ENCODE measurements at places on chromosomes 6 and 20.

DNA sequence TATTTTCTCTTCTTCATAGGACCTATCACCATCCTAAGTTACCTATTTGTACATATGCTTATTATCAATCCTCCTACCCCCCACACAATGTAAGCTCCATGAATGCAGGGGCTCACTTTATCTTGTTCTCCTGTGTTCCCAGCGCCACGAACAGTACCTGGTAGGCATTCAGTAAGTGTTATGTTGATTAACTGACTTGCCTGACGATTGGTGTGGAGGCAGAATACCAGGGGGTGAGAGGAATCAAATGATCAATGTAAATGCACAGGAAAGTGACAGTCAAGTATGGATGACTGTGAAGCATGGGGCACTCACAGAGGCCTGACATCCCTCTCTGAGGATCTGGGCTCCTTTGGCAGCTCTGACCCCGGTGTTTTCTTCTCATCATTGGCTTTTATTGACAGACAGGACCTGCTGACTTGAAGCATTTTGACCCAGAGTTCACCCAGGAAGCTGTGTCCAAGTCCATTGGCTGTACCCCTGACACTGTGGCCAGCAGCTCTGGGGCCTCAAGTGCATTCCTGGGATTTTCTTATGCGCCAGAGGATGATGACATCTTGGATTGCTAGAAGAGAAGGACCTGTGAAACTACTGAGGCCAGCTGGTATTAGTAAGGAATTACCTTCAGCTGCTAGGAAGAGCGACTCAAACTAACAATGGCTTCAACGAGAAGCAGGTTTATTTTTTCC lies 6.1 kb upstream of the IFT52 start:
- no peak for DNase-seq

DNA sequence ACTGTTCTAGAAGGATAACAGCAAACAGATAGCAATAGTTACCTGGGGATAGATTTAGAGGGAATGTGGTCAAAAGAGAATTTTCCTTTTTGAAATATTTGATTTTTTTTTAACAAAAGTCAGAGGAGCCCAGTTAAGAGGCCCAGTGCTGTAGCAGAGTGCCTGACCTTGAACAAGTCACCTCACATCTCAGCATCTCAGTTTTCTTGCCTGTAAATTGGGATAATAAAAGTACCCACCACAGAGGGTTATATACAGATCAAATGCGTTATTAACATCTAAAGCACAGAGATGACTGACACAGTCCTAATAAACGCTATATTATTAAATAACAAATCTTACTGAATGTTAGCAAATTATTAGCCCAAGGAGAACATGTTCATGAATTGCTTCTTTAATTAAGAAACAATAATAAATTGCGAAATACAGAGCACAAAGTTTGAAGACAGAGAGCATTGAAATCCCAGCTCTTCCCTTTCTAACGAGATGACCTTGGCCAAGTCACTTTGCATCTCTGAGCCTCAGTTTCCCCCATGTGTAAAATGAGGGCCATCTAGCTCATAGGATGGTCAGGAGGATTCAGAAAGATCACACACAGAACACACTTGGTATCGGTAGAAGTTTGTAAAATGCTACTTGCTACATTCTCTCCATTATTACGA lies 35.5 kb downstream of the PTGIS start:
- no peak for DNase-seq

DNA sequence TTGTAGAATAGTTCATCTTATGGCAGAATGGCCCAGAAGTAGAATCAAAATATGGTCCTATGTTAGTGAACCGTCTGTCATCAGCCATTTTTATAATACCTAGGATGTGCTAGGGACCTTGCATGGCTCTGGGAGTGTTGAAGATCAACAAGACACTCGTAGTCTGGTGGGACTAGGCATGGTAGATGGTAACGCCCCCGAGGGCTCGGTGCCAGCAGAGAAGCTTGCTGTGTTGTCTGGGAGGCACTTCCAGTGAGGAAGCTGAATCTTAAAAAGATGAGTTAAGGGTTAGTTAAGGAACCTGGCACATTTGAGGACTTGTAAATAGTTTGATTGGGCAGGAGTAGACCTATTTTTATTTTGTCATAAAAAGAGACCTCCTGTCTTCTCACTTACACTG lies 82.4 kb downstream of the MAP3K4 start:
- no peak for DNase-seq

DNA sequence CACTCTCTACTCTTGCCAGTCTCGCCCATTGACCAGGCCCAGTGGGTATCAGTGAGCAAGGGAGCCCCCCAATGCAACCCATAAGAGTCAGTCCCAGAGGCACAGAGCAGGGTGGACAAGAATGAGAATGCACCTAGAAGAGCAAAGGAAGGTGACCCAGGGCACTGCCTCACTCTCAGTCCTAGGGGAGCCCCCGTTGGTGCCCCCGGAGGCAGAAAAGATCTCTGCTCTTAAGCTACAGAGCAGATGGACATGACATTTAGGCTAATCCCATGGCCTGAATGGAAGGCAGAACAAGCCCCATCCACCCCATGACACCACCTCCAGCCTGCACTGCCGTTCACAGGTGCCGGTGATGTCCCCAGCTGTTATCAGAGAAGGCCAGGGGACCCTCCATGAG lies 50.7 kb upstream of the PLEKHG1 start:
- DNase-seq: no peak

DNA sequence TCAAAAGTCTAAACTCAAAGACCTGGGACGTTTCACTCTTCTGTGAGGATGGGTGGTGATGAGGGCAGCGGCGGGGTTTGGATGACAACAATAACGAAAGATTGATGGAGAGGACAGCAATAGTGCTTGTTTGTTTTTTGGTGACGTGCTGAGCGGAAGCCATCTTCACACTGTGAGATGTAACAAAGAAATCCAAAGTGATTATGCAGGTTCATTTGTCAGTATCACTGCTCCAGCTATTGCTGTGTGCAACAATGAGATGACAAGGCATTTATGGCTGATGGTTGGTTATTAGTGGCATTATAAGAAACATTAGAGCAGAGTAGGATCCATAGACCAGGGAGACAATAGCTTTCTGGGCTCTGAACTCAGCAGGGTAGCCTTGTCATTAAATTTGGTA lies 306.7 kb downstream of the RNF144B start:
- no peak for DNase-seq

DNA sequence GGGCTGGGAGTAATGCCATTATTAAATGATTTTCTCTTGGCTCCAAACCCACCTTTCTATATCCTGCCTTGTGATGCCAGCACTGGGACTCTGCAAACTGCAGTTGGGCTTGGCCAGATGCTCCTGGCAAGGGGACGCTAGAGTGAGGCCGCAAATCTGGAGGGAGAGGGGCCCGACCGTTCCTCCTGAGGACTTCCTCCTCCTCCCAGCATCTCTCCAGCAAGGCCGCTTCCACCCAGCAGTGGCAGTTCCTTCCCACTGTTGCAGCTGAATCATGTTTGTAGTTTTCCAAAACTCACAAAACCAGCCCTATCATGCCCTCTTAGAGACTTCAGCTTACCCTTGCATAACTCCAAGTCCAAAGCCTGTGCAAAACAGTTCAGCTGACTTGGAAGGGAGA lies 244.4 kb downstream of the FOXA2 start:
- DNase-seq: no peak

- no peak for DNase-seq
These were observed 868 bp downstream of the NCOA3 start for GRCh38 chr20:47502271-47503239.

DNA sequence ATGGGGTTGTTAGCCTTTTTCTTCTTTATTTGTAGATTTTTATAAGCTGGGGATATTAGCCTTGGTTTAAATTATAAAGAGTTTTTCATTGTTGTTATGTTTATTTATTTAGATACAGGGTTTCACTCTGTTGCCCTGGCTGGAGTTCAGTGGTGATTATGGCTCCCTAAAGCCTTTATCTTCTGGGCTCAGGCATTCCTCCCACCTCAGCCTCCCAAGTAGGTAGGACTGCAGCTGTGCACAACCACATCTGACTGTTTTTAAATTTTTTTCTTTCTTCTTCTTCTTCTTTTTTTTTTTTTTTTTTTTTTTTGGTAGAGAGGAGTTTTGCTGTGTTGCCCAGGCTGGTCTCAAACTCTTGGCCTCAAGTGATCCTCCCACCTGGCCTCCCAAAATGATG lies 80.9 kb downstream of the UBE3D start:
- DNase-seq: no peak

DNA sequence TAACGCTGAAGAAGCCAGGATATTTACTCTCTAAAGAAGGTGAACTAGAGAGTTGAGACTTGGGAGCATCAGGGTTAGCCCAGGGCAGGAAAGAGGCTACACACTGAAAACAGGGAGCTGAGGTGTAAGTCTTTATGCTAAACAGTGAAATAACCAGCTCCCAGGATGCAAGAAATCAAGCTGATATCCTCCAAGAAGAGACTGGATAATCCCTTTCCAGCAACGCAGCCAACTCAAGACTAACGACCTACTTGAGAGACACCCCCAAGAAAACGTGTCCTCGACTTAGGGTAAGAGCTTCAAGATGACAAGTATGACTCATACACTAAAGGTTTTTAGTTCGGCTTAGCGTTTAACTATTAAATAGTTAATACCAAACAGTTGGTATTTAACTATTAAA lies 202.2 kb downstream of the TASP1 start:
- no peak for DNase-seq

DNA sequence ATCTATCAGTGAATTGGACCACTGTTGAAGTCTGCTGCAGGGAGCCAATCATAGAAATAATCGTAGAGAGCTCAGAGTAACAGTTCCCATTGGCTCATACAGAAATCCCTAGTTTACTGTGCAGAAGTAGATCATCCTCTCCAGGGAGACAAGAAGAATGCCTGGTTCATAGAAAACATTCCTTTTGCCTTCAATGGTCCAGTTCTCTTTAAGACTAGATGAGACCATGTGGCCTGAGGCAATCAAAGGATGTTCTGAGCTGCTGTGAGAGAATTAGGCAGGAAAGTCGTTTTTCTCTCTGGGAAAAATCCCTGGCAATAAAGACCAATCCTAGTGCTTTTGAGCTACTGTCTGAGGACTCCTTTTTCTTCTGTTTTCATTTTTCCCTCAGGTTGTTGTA lies 208.4 kb downstream of the CENPW start:
- DNase-seq: no peak

DNA sequence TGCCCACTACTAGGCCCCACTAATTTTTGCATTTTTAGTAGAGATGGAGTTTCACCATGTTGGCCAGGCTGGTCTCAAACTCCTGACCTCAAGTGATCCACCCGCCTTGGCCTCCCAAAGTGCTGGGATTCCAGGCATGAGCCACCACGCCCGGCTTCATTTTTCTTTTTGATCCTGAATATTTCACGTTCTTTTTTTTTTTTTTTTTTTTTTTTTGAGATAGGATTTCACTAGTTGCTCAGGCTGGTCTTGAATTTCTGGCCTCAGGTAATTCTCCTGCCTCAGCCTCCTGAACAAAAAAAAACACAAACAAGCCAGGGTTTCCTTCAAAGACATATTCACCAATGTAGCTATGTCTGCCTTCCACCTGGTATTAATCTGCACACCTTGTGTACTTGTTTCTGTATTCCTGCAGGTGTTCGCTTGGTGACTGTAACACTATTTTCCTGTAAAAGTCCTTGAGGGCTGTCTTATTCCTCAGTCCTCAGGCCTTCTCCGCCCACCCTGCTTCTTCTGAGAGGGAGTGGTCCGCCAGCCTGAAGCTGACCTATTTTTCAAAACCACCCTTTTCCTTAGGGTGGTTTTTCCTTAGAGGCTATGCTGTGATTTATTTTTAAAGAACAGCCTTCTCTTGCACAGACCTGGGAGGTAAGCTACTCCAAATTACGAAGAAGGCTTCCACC lies 36.1 kb upstream of the PNRC1 start:
- no peak for DNase-seq

DNA sequence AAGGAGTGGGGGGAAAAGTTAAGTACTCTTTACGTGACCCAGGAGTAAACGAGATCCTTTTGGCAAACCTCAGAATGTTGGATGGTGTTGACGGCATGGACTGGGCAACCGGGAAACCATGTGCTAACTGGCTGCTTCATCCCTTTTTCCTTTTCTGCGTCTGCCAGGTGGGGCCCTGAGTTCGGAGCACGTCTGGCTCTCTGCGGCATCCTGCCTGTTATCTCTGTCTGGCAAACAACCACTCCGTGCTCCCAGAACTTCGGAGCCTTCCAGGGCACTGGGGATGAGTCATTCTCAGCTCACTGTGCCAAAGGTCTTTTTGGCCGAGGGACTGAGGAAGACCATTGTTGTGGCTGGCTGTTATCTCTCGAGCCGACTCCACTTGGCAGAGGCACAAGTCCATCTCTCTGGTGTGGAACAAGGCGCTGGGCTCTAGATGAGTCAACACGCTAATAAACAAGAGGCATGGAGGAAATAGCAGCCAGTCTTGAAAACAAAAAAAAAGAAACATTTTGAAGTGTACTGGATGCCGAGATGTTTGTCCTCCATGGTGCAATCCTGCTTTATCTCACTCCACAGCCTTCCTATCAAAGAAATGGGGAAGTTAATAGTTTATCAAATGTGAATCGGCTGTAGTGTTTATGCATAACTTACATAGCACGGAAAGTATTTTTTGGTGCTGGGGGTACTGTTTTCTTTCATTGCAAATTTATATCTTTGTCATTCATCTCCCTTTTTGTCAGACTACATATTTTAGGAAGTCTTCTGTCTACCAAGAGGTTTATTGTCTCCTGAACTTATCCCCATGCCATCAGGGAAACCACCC lies 64.6 kb upstream of the TXNDC5 start:
- no peak for DNase-seq

- no peak for DNase-seq
These were observed 135.1 kb downstream of the MRPL14 start for GRCh38 chr6:43992126-43992663.

DNA sequence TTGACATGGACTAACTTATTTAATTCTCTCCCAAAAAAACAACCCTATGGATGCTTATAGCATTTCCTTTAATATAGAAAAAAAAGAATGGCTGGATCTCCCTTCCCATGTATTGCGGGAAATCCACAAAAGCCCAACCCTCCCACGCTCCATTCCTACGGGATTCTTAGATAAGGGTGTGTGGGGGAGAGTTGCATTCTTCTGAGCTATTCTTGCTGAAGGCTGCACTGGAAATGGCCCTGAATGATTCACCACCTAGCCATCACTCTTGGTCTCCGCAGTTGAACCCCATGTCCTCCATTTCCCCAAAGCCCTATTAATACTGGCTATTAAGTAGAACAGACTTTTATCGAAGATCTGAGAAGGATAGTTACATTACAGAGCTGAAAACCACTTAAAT lies 41.9 kb upstream of the ADGRF5 start:
- no peak for DNase-seq

- no peak for DNase-seq
These were observed 3.8 kb downstream of the GUCA1A start for GRCh38 chr6:42176981-42177380.

DNA sequence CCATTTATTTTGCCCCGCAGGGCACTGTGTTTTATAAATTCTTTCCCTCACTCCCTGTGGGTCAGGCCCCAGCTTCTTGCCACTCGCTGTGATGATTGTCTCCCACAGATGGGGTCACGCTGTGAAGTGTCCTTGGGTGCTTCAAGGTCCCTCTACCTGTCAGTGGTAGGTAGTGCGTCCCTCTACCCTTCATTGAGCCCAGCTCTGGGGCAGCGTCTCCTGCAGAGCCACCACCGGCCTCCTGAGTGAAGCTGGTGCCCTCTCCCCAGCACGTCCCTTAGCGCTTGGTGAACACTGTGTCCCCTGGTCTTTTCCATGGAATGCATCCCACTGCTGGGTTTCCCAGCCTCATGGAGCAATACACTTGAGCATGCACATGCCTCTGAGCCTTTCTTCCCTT lies 108.2 kb downstream of the NRN1 start:
- no peak for DNase-seq

GRCh38 chr6:87484491-87484890 lies 11.7 kb downstream of the SLC35A1 start:
- no peak for DNase-seq

GRCh38 chr20:24780674-24781417 lies 168.2 kb upstream of the CST7 start:
- DNase-seq: no peak
